ENCODE measurements at places on chromosomes 2 and 18.
A peak's percentile ranks its signal among the peaks of the same experiment; 100 is the strongest.

- DNase-seq = no peak
Measured at GRCh38 chr2:240198226-240198625, 57.8 kb upstream of the OTOS start.

GRCh38 chr2:134398300-134398699 lies 144.4 kb downstream of the MGAT5 start:
- DNase-seq = peak; percentile 10

DNA sequence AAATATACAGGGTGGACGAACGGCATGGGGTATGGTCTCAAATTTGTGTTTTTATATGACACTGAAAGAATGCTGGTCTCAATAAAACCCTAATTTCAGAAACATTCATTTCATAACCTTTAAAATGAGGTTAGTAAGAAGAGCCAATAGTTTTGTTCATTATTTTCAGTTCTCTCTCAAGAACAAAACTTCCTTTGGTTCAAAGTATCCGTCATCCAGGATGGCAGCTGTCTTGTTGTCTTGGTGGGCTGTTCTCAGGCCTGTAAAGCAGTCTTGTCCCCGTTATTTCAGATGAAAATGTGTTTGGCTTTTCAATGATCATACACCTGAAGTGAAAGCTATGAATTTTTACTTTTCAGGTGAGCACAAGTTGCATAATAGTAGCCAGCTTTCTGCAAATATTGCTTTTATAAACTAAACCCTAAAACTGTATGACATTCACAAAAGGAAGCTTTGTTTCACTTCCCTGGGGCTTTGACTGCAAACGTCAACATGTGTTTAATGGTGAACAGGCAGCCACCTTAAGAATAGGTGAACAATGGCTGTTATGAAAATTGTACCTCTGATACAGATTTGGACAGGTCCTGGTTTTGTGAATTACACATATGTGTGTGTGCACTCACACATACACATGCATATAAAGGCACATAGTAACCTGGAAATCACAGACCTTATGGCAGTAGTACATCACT lies 2.6 kb downstream of the IL18RAP start:
- DNase-seq = no peak

GRCh38 chr18:9019135-9019534 lies 83.4 kb upstream of the NDUFV2 start:
- no peak for DNase-seq

DNA sequence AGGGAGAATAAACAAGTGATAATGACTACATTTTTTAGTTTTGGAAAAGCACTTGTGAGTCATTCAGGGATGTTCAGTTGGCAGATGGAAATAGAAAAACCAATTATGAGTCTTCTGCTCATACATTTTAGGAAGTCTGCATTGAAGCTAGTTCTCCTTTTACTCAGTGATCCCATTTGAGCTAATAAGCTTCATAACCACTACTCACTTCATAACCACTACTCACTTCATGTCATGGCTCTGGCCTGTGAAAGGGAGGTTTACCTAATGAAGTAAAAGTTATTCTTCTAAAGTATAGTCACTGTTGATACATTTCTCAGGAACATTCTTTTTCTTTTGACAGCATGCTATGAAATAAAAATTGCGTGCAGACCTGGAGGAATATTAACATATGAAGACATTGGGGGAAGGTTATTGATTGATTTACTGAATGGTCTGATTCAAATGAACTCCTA lies 948.7 kb downstream of the TSN start:
- DNase-seq = no peak

- DNase-seq = no peak
Measured at GRCh38 chr2:47520302-47520630, 117.3 kb downstream of the MSH2 start.

DNA sequence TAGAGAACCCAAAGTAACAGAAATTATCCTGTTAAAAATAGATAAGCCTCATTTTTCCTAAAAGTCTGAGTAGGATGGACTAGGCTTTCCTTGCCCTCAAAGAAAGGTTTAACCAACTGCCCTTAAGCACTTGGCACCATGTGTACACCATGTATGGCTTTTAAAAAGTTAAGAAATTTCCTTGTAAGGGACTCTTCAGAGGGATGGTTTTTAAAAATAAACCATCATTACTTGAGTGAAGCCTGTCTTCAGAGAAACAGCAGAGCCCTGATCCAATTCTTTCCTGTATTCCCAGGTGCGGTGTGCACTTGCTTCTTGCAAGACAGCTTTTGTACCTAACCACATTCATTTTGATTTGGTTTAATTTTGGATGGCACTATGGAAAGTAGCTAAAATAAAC lies 1.1 kb upstream of the NEMP2 start:
- DNase-seq = no peak

DNA sequence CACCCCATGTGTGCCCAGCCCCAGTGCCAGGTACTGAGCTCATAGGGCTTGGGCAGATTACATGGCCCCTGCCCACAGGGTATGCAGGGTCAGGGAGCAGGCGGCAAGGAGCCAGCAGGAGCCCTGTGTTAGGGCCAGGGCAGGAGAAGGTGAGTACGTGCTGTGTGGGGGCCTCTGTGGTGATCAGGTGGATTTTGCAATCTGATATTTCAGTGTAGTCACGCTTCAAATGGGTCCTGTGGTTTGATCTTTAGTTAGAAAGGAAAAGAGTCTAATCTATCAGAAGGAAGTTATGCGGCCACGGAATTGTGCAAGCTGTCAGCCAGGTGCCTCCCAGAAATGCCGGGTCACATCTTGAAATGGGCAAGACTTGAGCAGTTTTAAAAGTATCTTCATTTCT lies 13.9 kb downstream of the UBE2F start:
- no peak for DNase-seq

GRCh38 chr2:176746411-176746810 lies 466.2 kb upstream of the HNRNPA3 start:
- no peak for DNase-seq

- no peak for DNase-seq
Measured at GRCh38 chr2:121649149-121649595, at the start of gene CLASP1. CLASP1 (minus strand) TSS chr2:121649462; CDS start chr2:121605895, 43,567 bp downstream.

GRCh38 chr2:218985021-218985324 lies at the start of gene FEV:
FEV (minus strand) TSS chr2:218985184; CDS start chr2:218985075, 109 bp downstream.
- DNase-seq = no peak

GRCh38 chr18:24543795-24544498 lies 83.5 kb downstream of the HRH4 start:
- peak; percentile 43 for DNase-seq

DNA sequence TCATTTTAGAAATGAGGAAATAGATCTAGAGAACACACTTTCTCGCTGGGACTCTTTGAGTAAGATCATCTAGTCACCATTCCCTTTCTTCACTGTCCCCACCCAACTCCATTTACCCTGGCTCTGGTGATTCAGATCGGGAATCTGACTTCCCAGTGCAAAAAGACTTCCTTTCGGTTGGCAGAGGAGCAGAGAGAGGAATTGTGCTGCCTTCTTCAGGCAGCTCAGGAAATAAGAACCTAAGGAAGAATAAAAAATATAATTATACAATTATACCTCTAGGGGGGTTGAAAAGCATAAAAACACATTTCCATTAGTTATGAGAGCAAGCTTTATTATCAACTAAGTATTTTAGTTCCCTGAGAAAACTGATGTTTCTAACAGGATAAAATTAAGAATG lies 9.3 kb upstream of the MPP4 start:
- DNase-seq = no peak

DNA sequence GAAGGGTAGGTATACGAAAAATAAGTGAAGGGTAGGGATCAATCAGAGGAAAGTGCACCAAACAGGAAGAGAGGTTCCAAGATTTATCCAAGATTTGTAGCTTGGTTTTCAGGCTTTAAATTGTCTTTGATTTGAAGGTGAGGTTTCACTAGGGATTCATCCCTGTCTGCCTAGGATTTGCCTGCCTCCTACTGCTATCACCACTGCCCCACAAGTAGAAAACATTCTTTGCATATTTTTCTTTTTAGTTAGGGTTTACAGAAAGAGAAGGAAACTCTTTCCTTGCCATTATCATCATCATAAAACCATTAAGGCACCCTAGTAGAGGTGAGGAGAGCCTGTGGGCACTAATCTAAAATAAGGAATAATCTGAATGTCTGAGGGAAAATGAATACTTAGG lies 45.8 kb upstream of the TANC1 start:
- peak; percentile 50 for DNase-seq

GRCh38 chr18:34802959-34803358 lies 92.9 kb downstream of the DTNA start:
- DNase-seq = no peak

- DNase-seq = no peak
Measured at GRCh38 chr2:202700075-202700901, 65.5 kb downstream of the FAM117B start.

DNA sequence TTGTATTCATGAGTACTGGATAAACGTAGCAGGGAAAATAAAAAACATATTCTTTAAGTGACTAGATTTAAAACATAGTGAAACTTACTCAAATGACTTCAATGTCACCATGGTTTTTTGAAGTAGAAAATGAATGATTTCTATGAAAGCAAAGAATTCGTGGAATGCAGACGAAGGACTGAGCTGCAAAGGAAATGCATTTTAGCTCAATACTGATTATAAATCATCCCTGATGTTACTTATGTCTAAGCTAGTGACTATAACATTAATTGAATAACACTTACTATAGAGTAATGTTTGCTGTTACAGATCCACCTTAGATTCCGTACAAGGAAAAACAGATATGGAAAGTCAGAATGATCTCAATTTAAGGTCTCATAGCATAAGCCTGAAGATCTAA lies 1257.7 kb upstream of the CDH2 start:
- no peak for DNase-seq

DNA sequence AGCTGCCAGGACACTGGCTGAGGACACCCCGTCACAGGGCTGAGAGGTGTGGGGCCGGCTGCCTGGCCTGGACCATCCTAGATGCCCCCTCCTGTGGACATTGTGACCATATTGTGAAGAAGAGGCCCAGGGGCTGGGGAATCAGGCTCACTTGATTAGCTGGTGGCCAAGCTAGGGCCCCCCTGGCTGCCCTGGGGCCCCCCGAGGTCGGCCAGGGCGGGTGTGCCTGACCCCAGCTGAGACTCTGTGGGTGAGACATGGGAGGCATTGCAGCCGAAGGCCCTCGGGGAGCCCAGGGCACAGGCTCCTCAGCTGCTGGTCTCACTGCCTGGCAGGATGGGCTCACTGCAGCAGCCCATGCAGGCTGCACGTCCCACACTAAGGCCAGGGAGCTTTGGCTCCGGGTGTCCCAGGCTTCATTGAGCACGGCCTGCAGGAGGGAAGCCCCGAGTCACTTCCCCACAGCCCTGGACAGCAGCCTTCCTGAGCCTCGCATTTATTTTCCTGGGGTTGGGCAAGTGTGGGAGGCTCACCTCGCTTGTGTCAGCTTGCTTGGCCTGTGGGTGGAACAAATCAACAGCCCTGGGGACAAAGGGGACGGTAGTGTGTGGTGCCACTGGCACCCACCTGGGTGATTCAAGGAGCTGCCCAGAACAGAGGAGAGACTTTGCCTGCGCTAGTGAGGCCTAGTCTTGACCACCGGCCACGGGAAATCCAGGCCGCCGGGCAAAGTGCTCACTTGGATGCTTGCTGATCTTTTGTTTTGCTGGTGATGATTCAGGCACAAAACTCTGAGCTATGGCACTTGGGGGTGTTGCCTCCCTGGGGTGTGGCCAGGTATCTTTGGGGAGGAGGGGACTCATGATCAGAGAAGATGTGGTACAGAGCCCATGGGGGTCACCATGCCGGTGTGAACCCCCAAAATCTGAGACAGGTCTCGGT lies 1.3 kb downstream of the GAL3ST2 start:
- DNase-seq = no peak

GRCh38 chr2:68125821-68126220 lies 31.9 kb upstream of the PNO1 start:
- no peak for DNase-seq

DNA sequence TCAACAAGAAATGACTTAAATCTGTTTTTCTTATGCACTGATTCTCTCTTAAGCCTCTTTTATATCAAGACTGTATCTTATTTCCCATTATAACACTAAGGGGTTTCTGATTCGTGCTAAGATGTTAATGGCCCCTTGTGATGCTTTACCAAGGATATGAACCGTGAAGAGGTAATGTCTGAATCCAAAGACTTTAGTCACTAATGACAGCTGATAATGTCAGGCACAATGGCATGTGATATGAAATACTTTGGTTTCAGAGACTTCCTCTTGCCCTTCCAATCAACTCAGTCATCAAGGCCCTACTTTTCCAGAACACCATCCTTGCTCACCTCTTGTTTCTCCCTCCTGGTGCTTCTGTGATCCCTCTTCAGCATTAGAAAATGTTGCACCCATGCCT lies 262.8 kb downstream of the KCNE4 start:
- DNase-seq = no peak

DNA sequence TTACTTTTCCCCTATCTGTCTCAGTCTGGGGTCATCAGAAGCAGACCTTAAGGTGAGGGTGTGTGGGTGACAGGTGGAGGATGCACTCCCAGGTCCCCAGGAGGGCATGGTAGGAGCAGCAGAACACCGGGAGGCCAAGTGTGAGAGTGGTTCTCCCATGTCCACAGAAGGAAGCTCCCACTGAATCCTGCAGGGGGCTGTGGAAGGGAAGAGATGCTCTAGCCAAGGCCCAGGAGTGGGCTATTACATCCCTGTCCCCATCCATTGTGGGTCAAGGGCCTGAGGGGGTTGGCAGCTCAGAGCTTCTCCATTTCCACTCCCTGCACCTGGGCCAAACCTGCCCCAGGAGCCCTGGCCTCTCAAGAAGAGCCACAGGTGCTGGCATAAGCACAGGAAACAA lies 86.4 kb upstream of the KCNE4 start:
- DNase-seq = no peak

GRCh38 chr2:2292381-2292780 lies 38.7 kb downstream of the MYT1L start:
- DNase-seq = no peak

DNA sequence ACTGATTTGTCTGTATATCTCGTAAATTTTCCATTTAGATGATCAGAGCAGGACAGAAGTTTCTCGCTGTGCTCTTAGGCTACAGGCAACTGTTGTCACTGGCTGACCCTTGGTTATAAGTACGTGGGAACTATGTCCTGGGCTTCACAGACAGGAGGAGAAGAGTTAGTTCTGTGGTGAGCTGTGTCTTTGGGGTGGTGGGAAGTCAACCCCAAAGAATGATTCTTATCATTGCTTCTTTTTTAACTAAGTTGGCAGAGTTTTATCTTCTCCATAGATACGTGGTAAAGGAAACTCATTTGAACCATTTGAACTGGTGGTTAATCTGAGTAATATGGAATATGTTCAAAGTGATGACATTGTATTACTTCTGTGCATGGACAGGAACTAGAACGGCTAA lies 230.6 kb upstream of the EPAS1 start:
- DNase-seq = no peak

DNA sequence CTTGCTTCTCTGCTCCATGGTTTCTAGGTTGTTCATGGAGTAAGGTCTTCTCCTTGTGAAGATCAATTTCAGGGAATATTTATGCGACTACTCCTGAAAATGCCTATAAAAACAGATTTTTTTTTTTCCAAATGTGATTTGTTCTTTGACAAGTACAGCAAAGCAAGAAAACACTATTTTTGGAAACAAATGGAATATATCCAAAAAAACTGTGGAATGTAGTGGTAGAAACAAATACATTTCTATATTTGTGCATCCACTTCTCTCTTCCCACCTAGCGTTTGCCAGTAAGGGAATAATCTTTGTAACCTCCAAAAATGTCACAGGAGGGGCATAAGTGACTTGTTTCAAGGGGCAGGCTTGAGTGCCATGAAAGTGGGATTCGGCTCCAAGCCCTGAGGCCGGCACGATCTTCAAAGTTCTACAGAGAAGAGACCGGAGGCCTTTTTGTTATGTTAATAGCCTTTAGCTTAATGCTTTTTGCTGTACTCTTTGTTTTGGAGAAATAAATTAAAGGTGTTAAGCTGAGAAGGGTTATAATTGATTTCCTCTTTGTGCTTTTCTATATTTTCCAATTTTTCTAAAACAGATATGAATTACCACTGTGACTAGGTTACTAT lies 200.6 kb downstream of the NRP2 start:
- peak; percentile 22 for DNase-seq

GRCh38 chr2:112783187-112783714 lies 1.0 kb downstream of the IL1A start:
- DNase-seq = no peak

Data from mesendoderm (in vitro differentiated cells).